AG10803 (cell line): ENCODE measurements at places on chromosomes 1 and 21.

DNA sequence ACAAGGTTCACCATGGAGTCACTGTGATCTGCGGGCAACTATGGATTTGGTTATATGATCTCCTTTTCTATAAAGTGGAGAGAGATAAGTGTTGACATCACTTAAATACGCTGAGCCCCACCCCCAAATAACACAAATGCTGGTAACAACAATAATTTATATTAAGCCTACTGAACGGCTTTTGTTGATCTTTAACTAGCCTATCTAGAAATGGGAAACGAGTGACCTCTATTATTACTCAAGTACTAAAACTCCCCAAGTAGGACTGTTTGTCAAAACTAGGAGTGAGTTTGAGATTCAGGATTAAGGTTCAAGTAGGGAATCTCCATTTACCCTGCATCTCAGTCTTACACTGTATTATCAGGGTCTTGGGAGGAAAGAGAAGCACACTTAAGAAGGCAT, 52.2 kb downstream of the MAP3K7CL start:
- DNase-seq: no peak

GRCh38 chr1:225474439-225474985, 46.7 kb upstream of the LBR start:
- DNase-seq: no peak

GRCh38 chr1:162206749-162207635, 137.5 kb downstream of the NOS1AP start:
- DNase-seq: no peak

DNA sequence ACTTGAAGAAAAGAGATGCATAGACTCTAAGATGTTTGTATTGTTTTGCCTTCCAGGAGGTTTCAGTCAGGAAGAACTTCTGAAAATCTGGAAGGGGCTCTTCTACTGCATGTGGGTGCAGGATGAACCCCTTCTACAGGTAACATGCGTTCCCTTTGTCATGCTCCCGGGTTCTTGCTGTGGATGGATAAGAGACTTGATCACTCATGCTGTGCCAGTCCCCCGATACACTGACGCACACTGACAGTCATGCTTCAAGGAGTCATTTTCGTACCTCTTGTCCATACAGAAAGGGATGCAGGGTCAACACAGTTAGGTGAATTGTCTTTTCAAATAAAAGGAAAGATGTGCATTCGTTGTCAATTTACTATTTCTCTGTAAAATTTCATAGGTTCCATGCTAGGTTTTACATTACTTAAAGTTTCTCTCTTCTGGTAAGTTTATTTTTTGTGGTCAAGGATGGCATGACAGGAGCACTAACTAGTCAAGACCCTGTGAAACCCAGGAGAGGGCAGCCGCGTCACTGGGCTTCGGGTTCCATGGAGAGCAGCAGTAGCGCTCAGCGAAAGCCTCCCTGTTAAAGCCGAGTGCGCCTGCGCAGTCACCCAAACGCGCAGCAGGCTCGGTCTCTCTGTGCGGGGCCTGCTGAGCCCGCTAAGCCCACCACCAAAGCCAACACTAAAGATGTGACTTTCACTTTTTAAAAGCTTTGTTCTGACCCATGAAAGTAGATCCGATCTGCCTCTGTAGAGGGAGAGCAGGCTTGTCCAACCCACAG, 10.7 kb downstream of the RRP1B start:
- no peak for DNase-seq

- DNase-seq: no peak
Measured at GRCh38 chr1:15734901-15735300, 1.2 kb upstream of the SLC25A34 start.

GRCh38 chr1:21704145-21704544, 35.0 kb upstream of the RAP1GAP start:
- DNase-seq: no peak

DNA sequence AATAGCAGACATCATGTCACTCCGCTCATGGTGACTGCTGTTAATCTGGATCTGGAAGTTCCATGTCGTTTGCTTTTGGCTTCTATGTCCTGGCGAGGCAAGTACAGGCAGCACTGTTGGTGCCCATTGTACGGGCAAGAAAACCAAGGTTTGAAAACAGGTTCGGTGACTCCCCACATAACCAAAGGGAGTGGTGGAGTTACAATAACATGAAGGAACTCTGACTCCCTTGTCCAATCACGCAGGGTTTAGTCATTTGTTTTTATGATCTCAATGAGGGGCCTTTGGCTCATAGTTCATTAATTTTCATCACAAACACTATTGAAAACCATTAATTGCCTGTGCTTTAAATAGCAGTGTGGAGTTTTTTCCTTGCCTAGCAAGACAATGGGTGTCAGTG, 82.9 kb upstream of the SSX2IP start:
- no peak for DNase-seq

DNA sequence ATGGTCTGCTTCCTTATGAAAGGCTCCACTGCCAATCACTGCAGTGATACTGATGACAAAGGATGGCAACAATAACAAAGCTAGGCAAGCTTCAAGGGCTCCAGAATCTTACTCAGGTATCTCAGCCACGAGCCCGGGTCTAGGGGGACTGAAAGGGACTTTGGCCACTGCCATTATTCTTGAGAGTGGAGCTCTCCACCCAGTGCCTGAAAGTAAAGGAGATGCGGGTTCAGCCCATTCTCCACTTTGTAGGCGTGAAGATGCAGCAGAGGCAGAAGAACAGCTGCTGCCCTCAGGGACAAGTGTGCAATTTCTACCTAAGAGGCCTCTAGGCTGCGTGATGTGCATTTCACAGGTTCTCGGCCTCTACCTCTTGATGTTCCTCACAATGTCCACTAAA, 31.4 kb upstream of the SLAMF9 start:
- DNase-seq: no peak

GRCh38 chr1:95497566-95497965, 263.6 kb downstream of the RWDD3 start:
- DNase-seq: no peak

- peak; percentile 69 for DNase-seq
Measured at GRCh38 chr1:24027838-24028468, 47.8 kb upstream of the SRSF10 start.

GRCh38 chr1:76259270-76259669, 184.7 kb downstream of the ST6GALNAC3 start:
- no peak for DNase-seq

DNA sequence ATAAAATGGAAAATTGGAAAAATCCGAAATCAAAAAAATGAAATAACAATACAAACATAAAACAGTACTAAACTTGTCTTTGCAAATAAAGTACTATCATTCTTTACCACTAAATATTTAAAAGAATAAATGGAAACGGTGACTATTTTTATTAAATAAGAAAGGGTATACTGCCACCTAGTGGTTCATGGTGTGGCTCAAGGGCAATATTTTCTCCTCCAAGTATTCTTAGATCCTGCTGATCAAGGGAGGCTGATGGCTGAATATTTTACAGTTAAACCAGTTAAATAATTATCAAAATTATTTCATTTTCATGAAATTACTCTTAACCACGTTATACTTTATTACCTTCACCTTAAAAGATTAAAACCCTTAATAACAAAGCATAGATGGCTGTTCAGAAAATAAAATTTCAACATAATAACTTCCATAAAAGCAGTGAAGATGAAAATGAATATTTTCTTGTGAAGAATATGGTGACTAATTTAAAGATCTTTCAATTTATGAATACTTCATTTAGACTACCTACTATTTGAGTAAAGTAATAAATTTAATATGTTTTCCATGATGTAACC, 1793.9 kb downstream of the NCAM2 start:
- peak; percentile 37 for DNase-seq

DNA sequence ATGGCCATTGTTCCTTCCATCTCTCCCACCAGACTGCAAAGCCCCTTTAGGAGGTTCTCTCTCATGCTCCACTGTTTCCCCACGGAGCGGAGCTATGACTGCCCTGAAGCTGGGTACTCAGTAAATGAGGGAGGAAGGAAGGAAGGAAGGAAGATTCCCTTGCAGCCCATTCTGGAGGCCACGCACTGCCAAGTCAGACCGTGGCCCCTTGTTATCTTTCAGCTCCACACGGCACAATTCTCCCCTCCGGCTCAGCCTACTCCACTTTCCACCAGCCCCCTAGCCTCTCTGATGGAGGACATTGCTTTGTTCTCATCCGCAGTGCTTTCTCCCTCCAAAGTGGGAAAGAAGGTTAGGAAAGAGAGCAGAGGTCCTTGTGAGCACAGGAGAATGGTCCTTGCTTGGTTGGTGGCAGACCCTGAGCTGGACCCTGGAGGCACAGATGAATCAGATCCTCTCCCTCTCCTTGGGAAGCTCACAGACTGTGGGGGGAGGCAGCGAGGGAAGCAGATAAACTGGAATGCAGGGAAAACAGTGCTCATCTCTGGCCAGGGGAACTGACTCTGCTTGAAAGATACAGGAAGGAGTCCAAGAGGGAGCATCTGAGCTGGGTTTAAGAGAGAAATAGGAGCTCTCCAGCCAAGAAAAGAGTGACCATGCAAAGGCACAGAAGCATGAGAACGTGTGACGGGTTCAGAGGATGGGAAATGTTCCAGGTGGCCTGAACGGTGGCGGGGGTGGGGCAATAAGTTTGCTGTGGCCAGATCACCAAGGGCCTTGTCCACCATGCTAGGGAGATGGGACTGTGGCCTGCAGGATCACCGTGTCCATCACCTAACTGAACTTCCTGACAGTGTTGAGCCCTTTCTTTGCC, 52.6 kb downstream of the GLIS1 start:
- DNase-seq: no peak

DNA sequence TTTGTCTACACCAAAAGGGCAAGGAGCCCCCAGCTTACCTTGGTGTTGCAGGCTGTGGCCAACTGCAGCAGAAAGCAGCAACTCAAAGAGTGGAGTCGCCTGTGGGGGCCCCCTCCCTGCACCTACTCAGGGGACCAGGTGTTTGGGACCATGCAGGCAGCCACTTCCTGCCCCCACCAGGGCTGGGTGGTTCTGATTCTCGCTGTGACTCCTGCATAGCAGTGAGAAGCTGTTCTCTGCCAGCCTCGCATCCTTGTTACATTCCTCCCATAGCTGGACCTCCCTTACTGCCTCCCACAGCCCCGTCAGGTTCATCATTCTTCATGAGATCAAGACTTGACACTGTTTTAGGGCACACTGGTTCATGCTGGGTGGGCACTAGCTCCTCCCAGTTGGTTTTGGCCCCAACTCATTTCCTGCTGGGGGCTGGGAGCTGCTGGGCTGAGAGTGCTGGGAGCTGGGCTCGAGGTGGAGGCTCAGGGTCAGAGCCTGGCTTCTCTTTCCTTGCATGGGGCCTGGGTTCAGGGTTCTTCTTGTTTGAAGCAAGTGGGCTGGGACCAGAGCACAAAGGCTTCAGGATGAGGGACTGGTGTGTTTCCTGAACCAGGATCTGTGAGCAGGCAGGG, 146.9 kb upstream of the C1orf174 start:
- no peak for DNase-seq

DNA sequence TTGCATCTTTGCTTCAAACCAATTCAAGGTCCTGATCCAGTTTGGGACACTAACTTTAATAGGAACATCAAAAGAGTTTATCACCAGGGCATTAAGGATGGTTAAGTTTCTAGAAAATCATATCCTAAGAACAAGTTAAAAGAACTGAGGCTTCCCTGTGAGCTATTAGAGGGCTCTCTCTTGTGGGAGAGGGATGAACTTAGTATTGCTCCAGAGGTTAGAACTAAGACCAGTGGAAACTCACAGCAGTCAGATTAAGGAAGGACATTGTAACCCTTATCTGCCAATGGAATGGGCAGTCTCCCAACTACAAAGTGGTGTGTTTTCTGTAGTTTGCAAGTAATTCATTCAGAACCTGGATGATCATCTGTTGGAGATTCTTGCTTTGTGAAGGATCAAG, 36.8 kb downstream of the UBE2U start:
- DNase-seq: peak; percentile 29

DNA sequence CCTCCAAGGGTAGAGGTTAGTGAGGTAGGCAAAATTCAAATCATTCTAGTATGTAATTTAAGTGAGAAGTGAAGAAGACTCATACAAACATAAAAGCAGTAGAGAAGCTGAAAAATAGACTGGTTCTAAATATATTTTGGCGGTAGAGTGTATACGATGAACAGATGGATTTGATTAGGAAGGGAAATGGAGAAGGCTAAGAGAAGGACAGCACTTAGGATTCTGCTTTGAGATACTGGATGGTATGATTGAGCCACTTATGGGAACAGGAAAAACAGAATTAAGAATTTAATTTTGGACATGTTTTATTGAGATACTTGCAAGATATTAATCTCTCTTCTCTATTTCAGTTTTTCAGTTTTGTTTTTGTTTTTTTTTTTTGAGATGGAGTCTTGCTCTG, 60.1 kb downstream of the EPB41 start:
- peak; percentile 46 for DNase-seq

- no peak for DNase-seq
Measured at GRCh38 chr1:20711285-20712214, 6.3 kb downstream of the KIF17 start.

- DNase-seq: peak; percentile 51
Measured at GRCh38 chr1:167428395-167428794, 89.9 kb downstream of the CD247 start.
